Osteoblast (primary cell): ENCODE measurements at places on chromosomes 3 and 15. TPM values are rescaled to one million over a fixed set of nuclear protein-coding genes. Genes with fewer than 3 reads are reported as not detected.

Gene SLC22A13
- 0.29 and 0.36 TPM in 2 replicates for total RNA-seq

- no peak for DNase-seq
Measured at GRCh38 chr3:197003461-197004385, 25.9 kb downstream of the MELTF start.

DNA sequence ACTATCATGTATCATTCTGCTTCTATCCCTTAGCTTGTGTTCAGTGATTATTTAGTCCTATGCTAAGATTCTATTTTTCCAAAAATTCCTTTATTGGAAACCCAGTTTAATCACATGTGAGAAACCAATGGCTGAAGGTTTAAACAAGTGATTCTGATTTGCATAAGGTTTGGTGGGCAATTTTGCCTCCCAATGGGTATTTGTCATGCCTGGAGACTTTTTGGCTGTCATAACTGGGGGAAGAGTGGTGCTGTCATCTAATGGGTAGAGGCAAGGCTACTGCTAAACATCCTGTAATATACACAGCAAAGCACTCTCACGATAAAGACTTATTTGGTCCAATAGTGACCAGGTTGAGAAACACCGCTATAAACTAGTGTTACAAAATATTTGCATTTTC lies 148.7 kb downstream of the ALCAM start:
- DNase-seq: no peak

Gene ERICH6
- total RNA-seq: under 0.01 and 0.29 TPM in 2 replicates

GRCh38 chr15:39400821-39401550 lies 179.9 kb upstream of the THBS1 start:
- peak; percentile 93 for DNase-seq
